ENCODE measurements at places on chromosomes 5 and 9. TPM values are rescaled to one million over a fixed set of nuclear protein-coding genes. Genes with fewer than 3 reads are reported as not detected.

Gene TRUB2
- total RNA-seq, result 18.0 TPM

Gene PKN3
- total RNA-seq, result 0.55 TPM

Gene PAEP
- total RNA-seq, result not detected

Gene HACD4
- total RNA-seq, result 6.9 TPM

Gene OR1J2
- 0.14 TPM for total RNA-seq

Measured in smooth muscle cell of bladder (primary cell).